ENCODE measurements at places on chromosomes 1 and 21.

GRCh38 chr1:68516066-68516465, 19.2 kb upstream of the DEPDC1 start:
- no peak for DNase-seq

DNA sequence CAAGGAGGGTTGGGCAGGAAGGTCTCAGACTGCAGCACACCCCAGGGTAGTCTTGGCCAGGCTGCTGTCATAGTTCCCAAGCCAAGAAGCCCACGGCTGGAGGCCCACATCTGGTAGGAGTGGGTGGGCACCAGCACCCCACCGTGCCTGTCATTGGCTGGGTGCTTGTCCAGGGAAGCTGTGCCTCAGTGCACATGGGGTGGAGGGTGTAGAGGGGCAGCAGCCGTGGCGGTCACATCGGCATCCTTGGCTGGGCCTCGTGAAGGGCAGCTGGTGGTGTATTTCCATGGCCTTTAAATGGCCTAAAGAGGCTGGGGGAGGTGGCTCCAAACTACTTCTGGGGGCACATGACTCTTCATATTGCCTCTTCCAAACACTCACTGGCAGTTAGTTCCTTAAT, 119.6 kb upstream of the USP24 start:
- no peak for DNase-seq

DNA sequence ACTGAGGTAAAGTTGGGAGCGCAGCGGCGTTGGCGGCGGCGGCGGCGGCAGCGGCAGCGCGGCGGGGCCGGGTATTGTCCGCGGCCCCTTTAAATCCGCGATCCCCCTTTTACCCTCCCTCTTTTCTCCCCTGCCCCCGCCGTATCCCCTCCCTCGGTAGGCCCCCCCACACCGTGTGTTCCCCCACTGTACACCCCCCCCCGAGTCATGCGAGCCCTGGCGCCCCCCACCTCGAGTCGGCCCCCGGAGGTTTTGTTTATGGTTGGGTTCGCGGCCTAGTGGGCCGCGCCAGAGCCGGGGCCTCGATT, 169 bp downstream of the UBAP2L start:
- no peak for DNase-seq

GRCh38 chr1:160858097-160858496, 4.6 kb downstream of the CD244 start:
- DNase-seq = no peak

DNA sequence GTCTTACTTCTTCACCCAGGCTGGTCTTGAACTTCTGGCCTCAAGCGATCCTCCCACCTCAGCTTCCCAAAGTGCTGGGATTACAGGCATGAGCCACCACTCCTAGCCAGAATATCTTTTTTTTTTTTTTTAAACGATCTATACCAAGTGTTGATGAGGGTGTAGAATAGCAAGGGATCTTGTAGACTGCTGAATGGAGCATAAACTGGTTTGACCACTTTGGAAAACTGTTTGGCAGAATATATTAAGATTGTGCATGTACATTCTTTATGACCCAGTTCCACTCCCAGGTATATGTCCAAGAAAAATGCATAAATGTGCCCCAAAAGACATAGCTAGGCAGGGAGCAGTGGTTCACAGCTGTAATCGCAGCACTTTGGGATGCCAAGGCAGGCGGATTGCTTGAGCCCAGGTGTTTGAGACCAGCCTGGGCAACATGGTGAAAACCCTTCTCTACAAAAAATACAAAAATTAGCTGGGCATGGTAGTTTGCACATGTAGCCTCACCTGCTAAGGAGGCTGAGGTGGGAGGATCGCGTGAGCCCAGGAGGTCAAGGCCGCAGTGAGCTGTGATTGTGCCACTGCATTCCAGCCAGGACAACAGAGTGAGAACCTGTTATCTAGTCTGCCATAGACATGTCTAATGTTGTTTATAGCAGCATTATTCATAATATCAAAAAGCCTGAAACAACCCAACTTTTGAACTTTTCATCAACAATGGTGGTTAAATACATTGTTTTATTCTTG, 184.0 kb downstream of the VPS13D start:
- DNase-seq = no peak

DNA sequence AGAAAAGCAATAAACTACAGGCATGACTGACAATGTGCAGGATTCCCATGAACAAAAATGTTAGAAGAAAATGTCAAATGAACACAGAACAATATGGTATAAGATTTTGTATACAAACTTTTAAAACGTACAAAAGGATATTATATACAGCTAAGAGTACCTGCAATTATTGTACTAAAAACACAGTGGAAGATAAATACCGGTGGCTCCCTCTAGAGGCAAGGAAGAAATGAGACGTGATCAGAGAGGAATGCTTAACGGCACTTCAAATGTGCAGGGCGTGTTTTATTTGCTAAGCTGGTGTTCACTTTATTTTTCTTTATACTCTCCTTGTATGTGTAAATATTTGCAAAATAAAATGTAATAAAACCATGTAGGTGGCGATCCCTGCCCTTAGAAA, 191.8 kb upstream of the SAMSN1 start:
- DNase-seq = peak; percentile 66

GRCh38 chr1:40309374-40310128, 7.5 kb downstream of the COL9A2 start:
- DNase-seq = no peak

DNA sequence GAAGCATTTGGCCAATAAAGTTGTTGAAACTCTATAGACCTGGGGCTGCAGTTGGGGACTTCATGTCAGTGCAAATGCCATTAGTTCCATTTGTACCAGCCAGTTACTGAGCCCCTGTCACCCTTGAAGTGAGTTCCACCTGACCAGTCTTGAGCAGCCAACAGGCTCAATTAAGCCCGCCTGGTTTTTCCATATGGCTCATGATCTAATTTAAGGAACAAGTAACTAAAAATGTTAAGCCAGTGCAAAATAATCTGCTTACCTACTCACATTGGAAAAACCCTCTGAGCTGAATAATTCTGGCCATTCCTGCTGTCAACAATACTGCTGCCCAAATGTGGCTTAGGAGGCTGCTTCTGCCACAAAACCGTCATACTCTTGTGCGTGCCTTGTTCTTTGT, 21.6 kb downstream of the NSUN4 start:
- no peak for DNase-seq

GRCh38 chr1:184272175-184272866, 114.5 kb upstream of the C1orf21 start:
- DNase-seq = no peak

DNA sequence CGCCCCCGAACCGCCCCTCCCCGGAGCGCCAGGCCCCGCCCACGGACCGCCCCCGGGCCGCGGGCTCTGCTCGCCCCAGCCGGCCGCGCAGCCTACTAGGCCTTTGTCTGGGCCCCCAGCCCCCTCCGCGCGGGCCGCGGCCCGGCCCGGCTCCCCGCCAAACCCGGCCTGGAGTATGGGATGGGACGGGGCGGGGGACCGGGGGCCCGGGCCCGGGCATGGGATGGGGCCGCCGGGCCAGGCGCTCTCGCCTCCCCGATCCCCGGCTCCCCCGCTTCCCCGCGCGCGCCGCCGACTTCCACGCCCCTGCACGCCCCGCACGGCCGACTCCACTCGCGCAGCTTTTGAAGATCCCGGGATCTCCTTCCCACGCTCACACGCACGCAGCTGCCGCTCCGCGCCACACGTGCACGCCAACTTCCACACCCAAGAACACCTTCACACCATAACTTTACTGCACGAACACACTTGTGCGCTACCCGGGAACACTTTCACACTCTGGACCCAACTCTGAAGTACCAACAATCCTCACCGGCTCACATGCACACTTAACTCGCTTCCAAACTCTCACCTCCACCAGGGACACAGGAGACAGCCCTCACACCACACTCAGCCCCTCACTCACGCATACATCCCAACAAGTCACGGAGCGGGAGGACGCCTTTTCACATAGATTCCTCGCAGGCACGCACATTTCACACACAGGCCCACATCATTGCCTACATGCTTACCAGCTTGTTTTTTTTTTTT, 437 bp upstream of the HSPG2 start:
- peak; percentile 65 for DNase-seq

- DNase-seq = no peak
Observed at GRCh38 chr1:155952505-155952890, 11.1 kb downstream of the RXFP4 start.

- no peak for DNase-seq
Observed at GRCh38 chr1:165371588-165372225, 15.2 kb upstream of the LMX1A start.

DNA sequence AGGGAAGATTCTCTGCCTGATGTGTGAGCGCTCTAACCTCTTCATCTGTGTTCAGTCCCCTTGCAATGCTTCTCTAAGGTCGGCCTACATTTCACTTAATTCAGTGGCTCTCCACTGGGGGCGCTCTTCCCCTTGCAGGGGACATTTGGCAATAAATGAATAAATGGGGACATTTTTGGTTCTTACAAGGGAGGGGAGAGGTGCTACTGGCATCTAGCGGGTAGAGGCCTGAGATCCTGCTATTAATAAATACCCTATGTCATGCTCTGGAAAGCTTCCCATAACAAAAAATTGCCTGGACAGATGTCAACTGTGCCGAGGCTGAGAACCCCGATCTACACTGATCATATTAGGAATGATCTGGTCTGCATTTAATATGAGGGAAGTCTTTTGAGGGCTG, 25.9 kb upstream of the DNAJC11 start:
- peak; percentile 61 for DNase-seq

DNA sequence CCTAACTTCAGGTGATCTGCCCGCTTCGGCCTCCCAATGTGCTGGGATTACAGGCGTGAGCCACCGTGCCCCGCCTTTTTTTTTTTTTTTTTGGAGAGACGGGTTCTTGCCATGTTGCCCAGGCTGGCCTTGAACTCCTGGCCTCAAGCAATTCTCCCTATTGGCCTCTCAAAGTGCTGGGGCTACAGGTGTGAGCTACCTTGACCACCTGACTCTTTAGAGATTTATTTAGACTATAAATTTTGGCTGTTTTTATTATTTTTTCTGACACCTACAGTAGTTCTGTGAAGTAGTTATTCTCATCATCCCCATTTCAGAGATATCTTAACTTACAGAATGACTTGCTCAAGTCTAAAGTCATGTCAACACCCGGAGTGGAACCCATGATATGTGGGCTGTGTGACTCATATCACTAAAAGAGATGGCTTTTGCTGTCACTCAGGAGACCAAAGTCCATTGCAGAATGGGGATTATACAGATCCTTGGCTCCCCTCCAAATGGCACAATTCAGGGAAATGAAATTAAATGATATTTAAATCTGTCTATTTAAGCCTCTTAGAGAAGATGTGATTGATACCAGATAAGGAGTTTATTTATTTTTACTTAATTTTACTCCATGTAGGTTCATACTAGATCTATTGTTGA, 93.2 kb downstream of the CTH start:
- no peak for DNase-seq

DNA sequence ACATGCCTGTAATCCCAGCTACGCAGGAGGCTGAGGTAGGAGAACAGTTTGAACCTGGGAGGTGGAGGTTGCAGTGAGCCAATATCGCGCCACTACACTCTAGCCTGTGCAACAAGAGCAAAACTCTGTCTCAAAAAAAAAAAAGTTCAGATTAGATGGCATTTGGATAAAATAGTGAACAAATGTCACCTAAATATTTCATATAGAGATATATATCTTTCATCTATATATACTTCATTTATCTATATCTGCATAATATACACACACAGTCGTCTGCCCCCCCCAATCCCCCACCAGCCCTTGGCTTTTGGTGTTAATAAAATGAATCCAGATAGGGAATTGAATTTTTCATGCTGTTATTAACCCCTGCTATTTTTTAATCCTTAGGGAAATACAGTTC, 5.0 kb downstream of the PPP1R15B start:
- DNase-seq = no peak

DNA sequence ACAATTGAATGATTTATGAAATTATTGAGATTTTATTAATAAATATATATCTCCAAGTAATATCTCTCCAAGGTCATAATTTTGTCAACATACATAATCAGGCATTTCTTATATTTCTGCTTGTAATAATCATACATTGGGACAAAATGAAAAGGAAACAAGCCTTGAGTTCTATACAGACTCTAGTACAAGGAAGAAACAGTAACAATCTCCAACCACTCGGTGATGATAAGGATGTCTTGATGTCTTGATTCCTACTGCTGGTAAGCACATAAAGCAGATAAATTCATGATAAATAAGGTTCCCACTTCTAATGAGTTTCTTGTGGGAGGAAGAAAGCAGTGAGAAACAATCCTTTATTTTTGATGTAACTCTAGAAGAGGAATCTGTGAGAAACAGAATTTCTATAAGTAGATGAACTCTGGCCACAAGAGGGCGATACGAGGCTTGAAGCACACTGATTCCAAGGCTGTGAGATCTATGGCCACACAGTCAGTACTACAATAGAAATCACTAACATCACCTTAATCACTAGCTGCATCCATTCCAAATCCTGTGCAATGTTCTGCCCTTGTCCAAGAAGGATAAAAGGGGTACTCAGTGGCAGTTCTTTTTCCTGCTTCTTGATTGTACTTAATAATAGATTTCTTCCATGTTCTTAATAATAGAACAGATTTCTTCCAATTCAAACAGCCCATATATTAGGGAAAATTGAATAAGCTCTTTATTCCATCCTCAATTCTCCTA, 41.4 kb upstream of the LRRC8B start:
- peak; percentile 87 for DNase-seq

DNA sequence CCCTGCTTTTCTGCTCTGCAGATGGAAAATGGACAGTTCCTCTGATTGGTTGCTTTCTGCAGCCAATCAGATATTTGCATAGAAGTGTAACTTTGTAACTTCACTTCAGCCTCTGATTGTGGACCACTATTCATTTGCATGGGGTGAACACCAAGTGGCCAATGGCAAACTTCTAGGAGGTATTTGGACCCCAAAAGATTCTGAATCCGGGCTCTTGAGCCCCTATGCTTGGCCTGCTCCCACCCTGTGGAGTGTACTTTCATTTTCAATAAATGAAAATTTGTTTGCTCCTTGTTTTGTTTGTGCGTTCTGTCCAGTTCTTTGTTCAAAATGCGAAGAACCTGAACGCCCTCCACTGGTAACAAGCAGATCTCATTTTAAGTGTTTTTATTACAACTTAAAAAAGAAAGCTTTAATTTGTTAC, 6.4 kb upstream of the GSTM4 start:
- no peak for DNase-seq

- no peak for DNase-seq
Observed at GRCh38 chr1:215282557-215282956, 200.0 kb downstream of the KCNK2 start.
